ENCODE measurements at places on chromosomes 4 and X. TPM values are rescaled to one million over a fixed set of nuclear protein-coding genes. Genes with fewer than 3 reads are reported as not detected.

Gene RASGEF1B
- total RNA-seq: not detected

Gene AKAP14
- 1.9 TPM for total RNA-seq

Gene TFDP3
- total RNA-seq: not detected

Gene NHS
- total RNA-seq: not detected

Gene DMRTC1
- not detected for total RNA-seq

Gene ZFYVE28
- 0.24 TPM for total RNA-seq
